ENCODE measurements at places on chromosomes 3 and 15. TPM values are rescaled to one million over a fixed set of nuclear protein-coding genes. Genes with fewer than 3 reads are reported as not detected.

The UBA7 gene
- total RNA-seq = 70.3 TPM

The SLC12A1 gene
- total RNA-seq = not detected

The ZNF662 gene
- total RNA-seq = 9.3 TPM

The CCR5 gene
- total RNA-seq = 1.2 TPM

The RBP2 gene
- total RNA-seq = not detected

The UBE2E2 gene
- total RNA-seq = 49.0 TPM

The SPATA12 gene
- not detected for total RNA-seq

The GOLGA8M gene
- 0.27 TPM for total RNA-seq

The GPR160 gene
- total RNA-seq = not detected

The ZPLD1 gene
- not detected for total RNA-seq

The ANKDD1A gene
- 8.6 TPM for total RNA-seq

The COL6A6 gene
- 0.16 TPM for total RNA-seq

The ZDHHC23 gene
- 1.4 TPM for total RNA-seq

DNA sequence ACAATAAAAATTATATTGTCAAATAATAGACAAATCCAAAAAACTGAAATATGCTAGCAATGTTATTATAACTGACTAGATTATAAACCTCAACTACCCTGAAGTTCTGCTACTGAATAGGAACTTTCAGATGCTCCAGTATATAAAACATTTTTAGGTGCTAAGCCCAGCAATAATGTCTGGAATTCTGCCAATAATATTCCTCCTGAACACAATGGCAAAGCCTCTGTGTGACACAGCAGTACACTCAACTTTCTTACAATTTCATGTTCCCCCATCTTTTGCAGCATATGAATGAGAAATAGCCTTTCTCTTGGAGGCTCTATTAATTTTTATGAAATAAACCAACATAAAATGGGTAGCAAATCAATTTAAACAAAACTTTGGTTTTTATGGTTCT lies 29.5 kb downstream of the ATOSA start:
- DNase-seq = no peak

GRCh38 chr15:74252291-74252690 lies 16.2 kb downstream of the CCDC33 start:
- no peak for DNase-seq

- DNase-seq = no peak
Measured at GRCh38 chr15:39059917-39060316, 495.3 kb upstream of the RASGRP1 start.

DNA sequence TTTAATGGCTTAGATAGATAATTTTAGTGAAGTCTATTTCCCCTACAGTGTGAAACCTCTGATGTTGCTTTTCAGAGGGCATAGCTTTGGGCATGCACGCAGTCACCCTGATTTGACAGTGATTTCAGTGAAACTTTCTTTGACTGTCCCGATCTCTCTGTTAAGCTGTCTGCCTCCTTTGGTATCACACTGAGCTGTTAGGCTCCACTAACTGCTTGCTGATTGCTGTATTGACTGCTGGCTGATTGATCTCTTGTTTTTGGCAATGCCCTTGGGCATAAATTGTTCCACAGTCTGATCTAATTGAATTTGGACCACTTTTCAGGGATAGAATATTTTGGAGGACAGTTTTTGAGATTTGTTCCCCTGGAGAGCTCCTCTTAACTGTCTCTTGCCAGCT lies 68.5 kb upstream of the CCDC54 start:
- no peak for DNase-seq

- DNase-seq = no peak
Measured at GRCh38 chr3:113741086-113741485, 5.0 kb downstream of the NAA50 start.

- DNase-seq = no peak
Measured at GRCh38 chr15:40137303-40138200, 23.3 kb upstream of the BUB1B start.

GRCh38 chr3:64594134-64594533 lies 93.7 kb downstream of the ADAMTS9 start:
- DNase-seq = no peak

DNA sequence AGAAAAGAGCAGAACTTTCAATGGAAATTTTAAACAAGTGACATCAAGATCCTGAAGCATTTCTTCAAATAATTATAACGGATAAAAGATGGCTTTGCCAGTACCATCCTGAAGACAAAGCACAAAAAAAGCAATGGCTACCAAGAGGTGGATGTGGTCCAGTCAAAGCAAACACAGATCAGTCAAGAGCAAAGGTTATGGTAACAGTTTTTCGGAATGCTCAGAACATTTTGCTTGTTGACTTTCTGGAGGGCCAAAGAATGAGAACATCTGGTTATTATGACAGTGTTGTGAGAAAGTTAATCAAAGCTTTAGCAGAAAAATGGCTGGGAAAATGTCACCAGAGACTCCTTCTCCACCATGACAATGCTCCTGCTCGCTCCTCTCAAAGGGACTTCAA lies 31.5 kb downstream of the FEM1B start:
- no peak for DNase-seq

- no peak for DNase-seq
Measured at GRCh38 chr3:108953210-108953609, 469 bp downstream of the GUCA1C start.

DNA sequence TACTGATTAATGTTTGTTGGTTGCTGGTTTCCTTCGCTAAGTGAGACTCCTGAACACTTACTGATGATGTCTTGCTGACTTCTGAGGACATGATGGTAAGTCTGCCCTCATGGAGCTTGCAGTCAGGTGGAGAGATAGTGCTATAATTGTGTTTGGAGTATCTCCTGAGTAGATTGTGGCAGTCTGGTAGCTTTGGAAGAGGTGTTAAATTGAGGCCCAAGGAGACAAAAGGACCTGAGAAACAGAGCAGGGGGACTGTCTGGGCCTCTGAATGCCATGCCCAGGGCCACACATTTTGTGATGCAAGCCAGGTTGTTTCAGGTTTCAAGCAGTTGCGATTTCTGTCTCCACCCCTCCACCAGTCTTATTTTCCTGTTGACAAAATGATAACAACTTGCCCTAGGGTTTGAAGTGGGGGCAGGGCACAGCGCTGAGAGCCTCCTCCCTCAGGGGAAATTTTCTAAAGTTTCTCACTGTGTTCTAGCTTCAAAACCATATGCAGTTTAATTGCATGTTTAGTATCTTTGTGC lies 16.7 kb downstream of the SMAD3 start:
- DNase-seq = no peak

GRCh38 chr3:17707813-17708543 lies 34.5 kb downstream of the TBC1D5 start:
- no peak for DNase-seq

DNA sequence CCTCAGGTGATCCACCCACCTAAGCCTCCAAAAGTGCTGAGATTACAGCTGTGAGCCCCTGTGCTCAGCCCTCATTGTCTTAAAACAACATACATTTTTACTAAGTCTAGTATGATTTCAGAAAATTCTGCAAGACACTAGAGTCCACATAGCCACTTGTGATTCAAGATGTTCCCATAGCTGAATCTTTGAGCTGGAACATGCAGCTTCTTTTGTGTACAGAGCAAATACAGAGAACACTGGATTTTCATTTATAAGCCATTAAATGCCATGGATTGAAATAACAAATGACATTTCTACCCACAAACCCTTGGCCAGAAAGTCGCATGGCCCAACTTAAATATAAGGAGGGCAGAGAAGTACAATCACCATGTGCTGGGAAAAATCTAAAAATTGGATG lies 1489.2 kb upstream of the GBE1 start:
- DNase-seq = no peak

DNA sequence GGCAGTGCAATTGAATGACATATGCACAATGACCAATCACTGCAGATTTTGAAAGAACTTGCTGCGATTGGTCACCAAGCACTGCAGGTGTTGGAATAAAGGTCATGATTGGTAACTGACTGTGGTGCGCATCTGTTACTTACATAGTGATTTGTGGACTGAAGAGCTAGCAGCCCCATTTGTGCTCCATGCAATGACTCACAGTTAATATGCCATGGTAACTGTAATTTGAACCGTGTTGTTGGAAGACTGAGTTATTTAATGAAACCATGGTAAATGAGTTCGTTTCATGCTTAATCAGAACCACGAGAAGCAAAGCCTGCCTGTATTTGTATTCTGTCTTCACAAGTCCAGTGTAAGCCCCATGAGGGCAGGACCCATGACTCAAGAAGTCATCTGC lies 220.5 kb downstream of the TJP1 start:
- no peak for DNase-seq

DNA sequence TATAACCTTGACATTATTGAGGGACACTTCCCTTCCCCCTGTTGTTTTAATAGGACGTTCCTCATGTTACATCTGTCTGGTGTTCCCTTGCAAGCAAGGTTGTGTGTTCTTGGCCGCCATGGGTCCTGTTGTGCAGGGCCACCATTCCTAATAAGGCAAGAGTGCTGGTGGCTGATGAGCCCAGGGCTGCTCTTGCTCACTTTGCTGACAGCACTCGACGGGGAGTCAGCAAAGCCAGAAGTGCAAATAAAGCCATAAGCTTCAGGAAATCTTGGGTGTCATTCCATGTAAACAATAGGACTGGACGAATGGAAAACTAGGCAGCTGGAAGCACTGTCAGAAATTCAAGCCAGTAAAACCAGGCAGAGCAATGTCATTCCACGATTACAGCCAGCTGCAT lies 75.8 kb downstream of the SQOR start:
- DNase-seq = peak; percentile 93

DNA sequence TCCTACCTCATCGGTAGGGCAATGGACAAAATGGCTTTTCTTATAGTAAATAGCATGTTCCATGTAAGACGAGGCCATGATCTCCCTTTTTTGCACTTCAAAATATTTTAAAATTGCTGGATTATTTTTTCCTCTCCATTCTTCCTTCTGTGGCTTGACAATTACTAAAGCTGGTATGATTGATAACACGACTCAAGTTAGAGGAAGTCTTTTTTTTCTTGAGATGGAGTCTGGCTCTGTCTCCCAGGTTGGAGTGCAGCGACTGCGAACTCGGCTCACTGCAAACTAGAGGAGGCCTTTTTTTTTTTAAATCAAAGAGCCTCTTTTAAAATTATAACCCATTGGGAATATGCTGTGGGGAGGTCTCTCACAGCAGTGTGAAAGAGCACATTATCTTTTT lies 124.5 kb upstream of the TBL1XR1 start:
- DNase-seq = no peak

DNA sequence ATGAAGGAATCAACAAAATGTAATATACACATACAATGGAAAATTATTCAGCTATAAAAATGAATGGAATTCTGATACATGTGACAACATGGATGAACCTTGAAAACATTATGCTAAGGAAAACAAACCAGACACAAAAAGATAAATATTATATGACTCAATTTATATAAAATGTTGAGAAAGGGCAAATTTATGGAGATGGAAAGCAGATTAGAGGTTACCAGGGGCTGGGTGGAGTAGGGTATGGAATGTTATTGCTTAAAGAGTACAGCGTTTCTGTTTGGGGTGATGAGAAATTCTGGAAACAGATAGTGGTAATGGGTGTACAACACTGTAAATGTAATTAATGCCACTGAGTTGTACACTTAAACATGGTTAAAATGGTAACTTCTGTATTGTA lies 50.9 kb downstream of the EMC4 start:
- DNase-seq = no peak

DNA sequence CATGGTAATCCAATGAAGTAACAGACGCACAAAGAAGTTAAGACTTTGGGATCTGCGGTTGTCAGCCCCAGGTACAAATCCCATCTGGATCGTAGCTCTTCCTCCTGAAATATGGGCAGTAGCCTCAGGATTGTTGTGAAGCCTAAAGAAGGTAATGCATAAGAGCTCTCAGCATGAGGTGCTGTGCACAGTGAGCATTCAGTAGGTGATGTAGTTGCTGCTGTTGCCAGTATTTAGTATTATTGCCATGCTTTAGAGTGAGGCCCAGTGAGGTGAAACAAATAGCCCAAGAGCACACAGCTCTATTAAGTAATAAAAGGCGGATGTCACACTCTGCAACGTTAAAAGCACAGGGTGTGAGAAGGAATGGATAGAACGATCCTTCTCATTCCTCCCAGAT lies 225.7 kb downstream of the GABRG3 start:
- DNase-seq = no peak

GRCh38 chr3:10883478-10884234 lies 67.6 kb downstream of the SLC6A11 start:
- no peak for DNase-seq

DNA sequence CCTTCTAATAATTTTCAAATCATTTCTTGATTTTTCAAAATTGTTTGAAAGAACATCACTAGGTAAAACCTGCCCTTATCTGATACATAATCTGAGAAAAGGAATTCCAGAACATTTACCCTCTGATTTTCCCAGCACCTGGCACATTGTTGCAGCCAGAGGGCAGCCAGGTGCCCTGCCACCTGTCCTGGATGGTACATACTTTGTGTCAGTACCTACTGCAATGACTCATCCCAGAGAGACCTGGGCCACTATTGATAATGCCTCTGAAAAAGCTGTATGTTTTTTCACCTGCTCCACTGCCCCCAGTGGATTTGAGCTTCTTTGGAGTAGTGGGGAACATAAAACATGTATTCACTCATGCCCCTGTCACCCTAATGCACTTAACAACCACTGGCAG lies 648.9 kb upstream of the GBE1 start:
- DNase-seq = no peak

GRCh38 chr15:39513936-39514335 lies 66.9 kb upstream of the THBS1 start:
- no peak for DNase-seq

GRCh38 chr15:65638681-65639089 lies 16.9 kb downstream of the SLC24A1 start:
- DNase-seq = no peak

DNA sequence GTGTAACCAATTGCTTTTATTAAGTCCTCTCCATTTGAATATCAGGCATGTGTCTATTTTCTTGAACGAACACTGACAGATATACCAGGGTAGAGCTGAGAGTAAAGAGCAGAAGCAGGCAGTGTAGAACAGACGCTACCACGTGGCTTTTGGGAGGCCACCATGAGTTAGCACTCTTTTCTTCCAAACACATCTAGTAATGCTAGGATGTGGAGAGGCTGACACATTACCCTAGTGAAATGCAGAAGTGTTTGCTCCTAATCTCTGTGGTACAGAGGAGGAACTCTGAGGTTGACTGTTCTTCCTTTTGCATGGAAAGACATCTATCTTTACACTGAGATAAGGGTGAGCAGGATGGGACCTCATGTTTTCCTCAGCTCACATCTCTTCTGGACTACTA lies 216.3 kb downstream of the SATB1 start:
- DNase-seq = no peak

GRCh38 chr3:171770689-171771620 lies 39.3 kb downstream of the PLD1 start:
- DNase-seq = no peak
